ENCODE measurements at places on chromosomes 5 and 9.

DNA sequence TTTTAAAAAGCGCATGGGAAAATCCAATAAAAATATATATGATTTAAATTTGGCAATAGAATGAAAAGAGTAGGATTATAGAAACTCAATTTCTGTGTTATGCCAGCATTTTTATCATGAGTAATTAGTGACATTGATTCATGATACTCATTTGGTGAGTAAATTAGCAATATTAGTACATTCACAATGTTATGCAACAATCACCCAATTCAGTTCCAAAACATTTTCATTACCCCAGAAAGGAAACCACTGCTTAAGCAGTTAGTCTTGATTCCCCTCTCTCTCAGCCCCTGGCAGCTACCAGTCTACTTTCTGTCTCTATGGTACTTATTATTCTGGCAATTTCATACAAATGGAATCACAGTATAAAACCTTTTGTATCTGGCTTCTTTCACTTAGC, 27.0 kb downstream of the OSMR start:
- no peak for DNase-seq

DNA sequence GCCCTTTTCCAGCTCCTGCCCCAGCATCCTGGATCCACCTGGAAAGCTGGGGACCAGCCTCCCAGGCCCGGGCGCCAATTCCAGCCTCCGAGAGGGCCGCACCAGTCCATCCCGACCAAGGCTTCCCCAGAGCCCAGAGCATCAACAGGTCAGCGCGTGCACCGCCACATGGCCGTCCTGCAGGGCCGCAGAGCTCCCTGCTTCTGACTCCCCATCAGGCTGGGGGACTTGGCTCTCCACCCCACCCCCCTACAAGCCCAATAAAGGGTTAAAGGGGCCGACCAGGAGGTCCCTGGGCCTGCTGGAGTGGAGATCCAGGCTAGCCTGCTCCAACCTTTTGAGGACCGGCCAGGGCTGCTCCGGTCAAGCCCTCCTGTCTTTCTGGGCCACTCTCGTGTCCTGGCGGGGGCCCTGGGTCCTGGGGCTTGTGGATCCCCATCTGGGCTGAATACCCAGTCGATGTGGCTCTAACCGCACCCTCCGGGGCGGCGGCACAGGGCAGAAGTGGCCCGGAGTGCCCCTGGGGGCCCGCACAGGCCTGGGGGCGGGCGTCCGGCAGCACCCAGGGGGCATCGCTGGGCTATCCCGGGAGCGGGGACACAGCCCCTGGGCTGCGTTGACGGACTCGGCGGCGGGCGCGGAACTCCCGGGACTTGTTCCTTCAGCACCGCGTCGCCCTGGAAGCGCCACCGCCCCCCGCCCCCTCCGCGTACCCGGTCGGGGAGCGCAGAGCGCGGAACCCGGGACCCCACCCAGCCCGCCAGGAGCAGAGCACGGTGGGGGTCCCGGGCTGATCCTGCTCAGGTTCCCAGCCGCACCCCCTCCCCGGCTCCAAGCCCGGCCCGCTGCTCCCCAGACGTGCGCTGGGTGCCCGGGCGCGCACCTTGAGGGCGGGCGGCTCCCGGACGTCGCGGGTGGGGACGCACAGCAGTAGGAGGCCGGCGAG, 590 bp downstream of the ENTPD2 start:
- DNase-seq, result no peak

DNA sequence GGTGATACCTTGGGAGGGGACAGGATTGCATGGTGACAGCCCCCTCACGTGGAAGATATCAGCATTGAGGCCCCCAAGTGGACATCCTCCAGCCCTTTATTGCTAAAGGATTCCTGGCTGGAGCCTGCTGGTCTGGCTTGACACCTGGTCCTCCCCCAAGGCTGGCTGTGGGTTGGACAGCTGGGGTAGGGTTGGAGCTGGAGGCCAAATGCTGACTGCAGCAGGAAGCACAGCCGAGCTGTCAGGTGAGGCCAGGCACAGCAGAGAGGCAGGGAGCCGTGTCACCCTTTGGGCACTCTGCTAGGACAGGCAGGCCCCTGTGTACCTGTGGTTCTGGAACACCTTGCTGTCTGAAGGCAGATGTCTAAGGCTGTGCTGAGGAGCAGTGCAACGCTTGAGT, 2.2 kb downstream of the CACFD1 start:
- DNase-seq, result no peak

DNA sequence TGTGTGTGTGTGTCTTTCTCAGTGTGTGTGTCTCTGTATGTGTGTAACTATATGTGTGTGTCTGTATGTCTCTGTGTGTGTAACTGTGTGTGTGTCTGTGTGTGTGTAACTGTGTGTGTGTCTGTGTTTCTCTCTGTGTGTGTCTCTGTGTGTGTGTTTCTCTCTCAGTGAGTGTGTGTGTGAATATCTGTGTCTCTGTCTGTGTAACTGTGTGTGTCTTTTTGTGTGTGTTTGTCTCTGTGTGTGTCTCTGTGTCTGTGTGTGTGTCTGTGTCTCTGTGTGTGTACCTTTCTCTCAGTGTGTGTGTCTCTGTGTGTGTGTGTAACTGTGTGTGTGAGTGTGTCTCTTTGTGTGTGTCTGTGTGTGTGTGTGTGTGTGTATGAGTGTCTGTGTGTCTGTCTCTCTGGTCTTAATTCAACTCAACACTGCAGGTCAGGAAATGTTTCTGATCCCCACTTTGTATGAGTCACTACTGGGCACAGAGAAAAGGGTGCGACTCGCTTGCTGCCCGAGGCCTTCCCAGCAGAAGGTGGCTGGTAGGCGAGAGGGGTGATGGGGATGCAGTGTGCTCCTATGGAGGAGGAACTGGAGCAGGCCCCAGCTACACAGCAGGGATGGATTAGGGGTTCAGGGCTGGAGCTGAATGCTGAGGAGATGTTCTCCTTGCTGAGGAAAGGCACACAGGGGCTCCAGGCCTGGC, 52.1 kb downstream of the NSG2 start:
- DNase-seq, result peak; percentile 45

DNA sequence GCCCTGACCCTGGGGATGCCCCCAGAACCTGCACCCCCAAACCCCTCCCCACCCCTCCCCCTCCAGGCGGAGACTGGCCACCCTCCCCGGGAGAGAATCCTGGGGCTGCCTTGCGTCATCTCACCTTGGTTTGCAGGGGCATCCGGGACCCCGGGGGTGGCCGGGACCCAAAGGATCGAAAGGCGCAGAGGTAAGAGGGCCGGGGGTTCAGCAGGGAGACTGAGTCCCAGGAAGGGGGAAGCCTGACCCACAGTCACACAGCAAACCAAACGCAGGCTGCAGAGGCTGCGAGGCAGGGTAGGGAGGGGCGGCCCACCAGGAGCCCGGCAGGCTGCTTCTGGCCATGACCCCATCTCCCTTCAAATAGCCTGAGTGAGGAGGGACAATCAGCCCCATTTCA, 33.8 kb upstream of the ORM1 start:
- no peak for DNase-seq

DNA sequence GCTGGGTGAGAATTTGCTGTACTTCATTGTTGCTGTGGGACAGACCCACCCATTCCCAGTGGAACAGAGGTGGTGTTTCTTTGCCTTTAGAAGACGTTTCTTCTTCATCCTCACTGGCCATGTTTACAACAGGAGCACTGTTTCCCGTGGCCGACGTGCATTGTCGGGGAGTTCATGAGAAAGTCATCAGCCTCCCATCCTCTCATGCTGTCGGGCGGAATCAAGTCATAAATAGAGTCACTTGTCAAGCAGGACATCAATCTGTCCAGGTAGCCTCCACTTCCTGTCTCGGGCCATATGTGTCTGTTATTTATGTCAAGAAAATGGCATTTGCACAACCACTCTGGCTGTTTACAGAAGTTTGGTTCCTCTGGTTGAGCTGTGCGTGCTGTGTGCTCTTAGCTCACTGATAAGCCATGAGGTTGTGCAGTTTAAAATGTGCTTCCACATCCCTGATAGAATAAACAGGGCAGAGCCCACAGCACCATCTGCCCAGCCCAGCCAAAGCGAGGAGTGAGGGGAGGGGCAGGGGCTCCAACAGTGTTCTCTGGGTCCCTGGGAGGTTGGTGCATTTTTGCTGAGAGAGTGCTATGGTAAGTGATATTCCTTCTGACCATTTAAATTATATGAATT, 401.9 kb upstream of the IRX2 start:
- DNase-seq, result no peak

DNA sequence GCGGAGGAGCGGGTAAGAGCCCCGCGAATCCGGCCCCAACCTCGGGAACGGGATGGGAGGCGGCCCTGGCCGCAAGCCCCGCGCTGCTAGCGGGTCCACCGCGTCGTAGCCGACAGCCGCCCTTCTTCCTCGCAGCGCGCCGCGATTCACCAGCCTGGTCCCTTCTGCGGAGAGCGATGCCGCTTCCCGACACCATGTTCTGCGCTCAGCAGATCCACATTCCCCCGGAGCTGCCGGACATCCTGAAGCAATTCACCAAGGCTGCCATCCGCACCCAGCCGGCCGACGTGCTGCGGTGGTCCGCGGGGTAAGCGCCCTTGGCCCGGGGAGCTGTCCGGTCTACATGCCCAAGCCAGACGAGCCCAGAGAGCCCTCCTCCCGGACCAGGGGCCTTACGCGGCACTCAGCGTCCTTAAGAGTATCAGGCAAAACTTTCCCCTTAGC, 335 bp downstream of the ROPN1L start:
- no peak for DNase-seq

Measured in fibroblast of skin of abdomen (primary cell).